ENCODE measurements at places on chromosomes 6 and 20. TPM values are rescaled to one million over a fixed set of nuclear protein-coding genes. Genes with fewer than 3 reads are reported as not detected.
A peak's percentile ranks its signal among the peaks of the same experiment; 100 is the strongest.

MTFR2 gene
- 2.5 TPM for total RNA-seq

RAB44 gene
- 0.11 TPM for total RNA-seq

ENPP4 gene
- 0.35 TPM for total RNA-seq

DZANK1 gene
- 0.99 TPM for total RNA-seq

FAM184A gene
- 0.83 TPM for total RNA-seq

SYTL3 gene
- total RNA-seq: 2.0 TPM

WFDC5 gene
- 3.1 TPM for total RNA-seq

SLC24A3 gene
- 5.7 TPM for total RNA-seq

UNC5CL gene
- total RNA-seq: 1.2 TPM

UST gene
- 2.9 TPM for total RNA-seq

TOX2 gene
- total RNA-seq: 0.99 TPM

GRCh38 chr20:9514461-9515213, at the start of gene LAMP5:
TSS of gene LAMP5 (plus strand) at chr20:9514590. CDS start at chr20:9514853, 263 bp downstream.
- H3K27ac ChIP-seq: no peak within 1 kb of the TSS
- no peaks in the 10 kb centered on the region for H3K27me3 ChIP-seq
- no peak for DNase-seq
- no peaks in the 10 kb centered on the region for H3K4me1 ChIP-seq
- H3K36me3 ChIP-seq: no peaks in the 10 kb centered on the region

- H3K27me3 ChIP-seq: no peaks in the 10 kb centered on the region
- H3K27ac ChIP-seq: peak overlapping the region; percentile 100
- DNase-seq: no peak
- peaks cover 18% of the 10 kb centered on the region for H3K4me1 ChIP-seq
- H3K36me3 ChIP-seq: peaks cover 2% of the 10 kb centered on the region
These were observed 1.5 kb upstream of the GZF1 start for GRCh38 chr20:23360531-23360930.

GRCh38 chr20:40254023-40254772, 434.8 kb downstream of the MAFB start:
- H3K4me1 ChIP-seq: peaks cover 4% of the 10 kb centered on the region
- no peaks in the 10 kb centered on the region for H3K36me3 ChIP-seq
- no peak for DNase-seq
- no peak overlapping the region for H3K27ac ChIP-seq
- no peaks in the 10 kb centered on the region for H3K27me3 ChIP-seq

DNA sequence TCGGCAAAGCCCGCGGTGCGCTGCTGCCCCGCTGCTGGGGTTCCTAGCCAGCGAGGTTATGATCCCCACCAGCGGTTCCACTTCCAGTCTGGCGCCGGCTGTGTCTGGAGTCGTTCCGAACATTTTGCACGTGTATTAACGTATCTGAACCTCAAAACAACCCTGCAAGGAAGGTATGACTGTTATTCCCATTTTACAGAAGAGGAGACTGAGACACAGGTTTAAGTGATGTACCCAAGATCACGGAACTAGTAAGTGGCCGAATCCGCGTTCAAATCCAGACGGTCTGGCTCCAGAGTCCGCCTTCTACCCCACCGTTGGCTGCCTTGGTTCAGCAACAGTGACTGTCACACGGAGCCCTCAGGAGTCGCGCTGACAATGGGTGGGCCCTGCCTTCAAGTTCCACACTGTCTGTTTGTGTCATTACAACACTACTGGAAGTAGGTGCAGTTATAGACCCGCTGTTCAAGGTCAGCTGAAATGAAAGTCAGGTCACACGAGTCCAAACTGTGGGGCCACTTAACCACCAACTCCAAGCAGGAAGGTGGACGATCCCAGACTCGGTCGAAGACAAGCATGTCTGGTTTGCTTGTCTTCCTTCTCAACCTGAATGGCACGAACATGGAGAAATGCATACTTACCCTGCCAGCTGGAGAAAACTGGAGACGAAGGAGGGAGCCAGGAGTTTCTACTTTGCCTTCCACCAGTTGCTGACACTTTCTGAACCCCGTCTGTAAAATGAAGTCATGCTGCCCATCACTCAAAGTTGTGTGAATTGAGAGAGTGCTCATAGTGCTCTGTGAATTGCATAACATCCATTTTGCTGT, 803 bp upstream of the SRXN1 start:
- peak overlapping the region; percentile 91 for H3K27ac ChIP-seq
- H3K4me1 ChIP-seq: peaks cover 14% of the 10 kb centered on the region
- H3K4me3 ChIP-seq: peak overlapping the region; percentile 91
- no peaks in the 10 kb centered on the region for H3K36me3 ChIP-seq

DNA sequence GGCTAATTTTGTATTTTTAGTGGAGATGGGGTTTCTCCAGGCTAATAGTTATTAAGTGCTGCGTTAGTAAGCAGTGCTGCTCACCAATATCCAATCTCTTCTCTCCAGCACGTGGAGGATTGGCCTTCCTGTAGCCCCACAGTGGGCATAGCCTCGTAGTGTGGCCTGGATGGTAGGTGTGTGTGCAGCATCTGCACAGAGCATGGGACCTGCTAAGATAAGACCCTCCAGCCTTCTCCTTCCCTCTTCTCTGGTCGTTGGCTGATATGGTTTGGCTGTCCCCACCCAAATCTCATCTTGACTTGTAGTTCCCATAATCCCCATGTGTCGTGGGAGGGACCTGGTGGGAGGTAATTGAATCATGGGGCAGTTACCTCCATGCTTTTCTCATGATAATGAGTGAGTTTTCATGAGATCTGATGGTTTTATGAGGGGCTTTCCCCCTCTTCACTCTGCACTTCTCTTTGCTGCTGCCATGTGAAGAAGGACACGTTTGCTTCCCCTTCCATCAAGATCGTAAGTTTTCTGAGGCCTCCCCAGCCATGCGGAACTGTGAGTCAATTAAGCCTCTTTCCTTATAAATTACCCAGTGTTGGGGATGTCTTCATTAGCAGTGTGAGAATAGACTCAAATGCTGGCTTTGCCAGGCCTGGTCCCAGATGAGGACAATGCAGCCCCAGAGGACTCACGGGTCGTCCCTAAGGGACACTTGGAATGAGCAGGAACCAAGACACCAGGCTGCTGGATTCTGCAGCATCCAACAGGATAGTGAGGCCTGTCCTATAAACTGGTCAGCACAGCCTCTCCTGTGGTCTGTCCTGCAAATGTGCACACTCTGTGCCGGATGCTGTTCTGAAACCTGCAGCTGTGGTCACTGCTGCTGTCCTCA, 63.4 kb upstream of the AFDN start:
- H3K36me3 ChIP-seq: no peaks in the 10 kb centered on the region
- H3K27me3 ChIP-seq: no peaks in the 10 kb centered on the region
- H3K27ac ChIP-seq: no peak overlapping the region
- H3K4me1 ChIP-seq: no peaks in the 10 kb centered on the region

GRCh38 chr6:41066867-41067304, 5.3 kb downstream of the OARD1 start:
- no peak overlapping the region for H3K4me3 ChIP-seq
- H3K36me3 ChIP-seq: peaks cover 71% of the 10 kb centered on the region
- no peak for DNase-seq
- H3K27me3 ChIP-seq: no peaks in the 10 kb centered on the region

DNA sequence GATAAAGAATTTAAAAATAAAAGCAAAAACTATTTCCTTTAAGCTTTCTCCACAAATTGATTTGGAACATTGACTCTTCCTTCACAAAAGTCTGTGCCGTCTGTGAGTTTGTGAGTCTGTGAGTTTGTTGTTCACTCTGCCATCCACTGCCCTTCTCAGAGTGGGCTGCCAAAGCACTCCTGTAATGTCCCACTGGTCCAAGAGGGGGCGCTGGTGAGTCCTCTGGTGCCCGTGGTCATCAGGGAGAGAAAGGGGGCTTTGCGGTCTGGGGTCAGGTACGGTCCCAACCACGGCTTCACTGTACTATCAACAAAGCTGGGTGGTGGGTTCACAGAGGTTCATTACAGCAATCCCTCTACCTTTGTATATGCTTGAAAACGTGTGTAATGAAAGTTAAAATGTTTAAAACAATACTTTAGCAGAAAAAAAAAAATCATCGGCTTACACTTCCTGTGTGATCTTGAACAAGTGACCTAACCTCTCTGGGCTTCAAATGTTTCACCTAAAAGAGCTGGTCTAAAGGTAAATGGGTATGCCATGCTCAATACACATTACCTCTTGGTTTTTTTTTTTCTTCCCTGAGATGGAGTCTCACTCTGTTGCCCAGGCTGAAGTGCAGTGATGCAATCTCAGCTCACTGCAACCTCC, 5.6 kb upstream of the ANKRD60 start:
- H3K27ac ChIP-seq: no peak overlapping the region
- DNase-seq: no peak
- H3K27me3 ChIP-seq: no peaks in the 10 kb centered on the region

- H3K4me1 ChIP-seq: no peaks in the 10 kb centered on the region
- DNase-seq: no peak
- H3K27ac ChIP-seq: no peak overlapping the region
- H3K4me3 ChIP-seq: no peak overlapping the region
- no peaks in the 10 kb centered on the region for H3K27me3 ChIP-seq
- H3K36me3 ChIP-seq: no peaks in the 10 kb centered on the region
These were observed 606.5 kb upstream of the NOX3 start for GRCh38 chr6:156062091-156062563.

GRCh38 chr6:113318575-113318917, 538.6 kb upstream of the MARCKS start:
- H3K4me3 ChIP-seq: no peak overlapping the region
- DNase-seq: no peak
- no peaks in the 10 kb centered on the region for H3K4me1 ChIP-seq
- H3K27ac ChIP-seq: no peak overlapping the region
- no peaks in the 10 kb centered on the region for H3K36me3 ChIP-seq

DNA sequence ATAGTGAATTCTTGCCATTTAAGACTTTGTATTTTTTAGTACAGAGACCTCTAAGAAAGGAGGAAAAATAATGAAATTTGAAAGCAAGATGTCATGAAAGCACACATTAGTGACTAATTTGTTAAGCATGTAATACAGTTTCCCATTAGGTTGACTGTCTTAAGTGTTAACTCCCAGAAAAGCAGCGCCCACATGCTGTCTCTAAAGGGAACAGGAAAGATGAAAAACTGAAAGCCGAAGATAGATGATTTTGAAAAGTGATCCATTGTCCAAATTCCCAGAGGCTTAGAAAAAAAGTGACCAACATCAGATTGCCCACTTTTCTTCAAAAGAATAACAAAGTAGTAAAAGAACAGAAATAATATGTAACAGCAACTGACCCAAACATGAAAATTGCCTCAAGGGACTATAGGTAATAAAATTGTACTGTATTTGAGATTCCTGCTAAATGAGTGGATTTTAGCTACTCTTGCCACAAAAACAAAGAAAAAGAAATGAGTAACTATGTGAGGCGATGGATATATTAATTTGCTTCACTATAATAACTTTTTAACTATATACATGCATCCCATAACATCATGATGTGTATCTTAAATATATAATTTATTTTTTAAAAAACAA, 83.2 kb upstream of the OGFRL1 start:
- H3K4me3 ChIP-seq: no peak overlapping the region
- H3K36me3 ChIP-seq: no peaks in the 10 kb centered on the region
- no peaks in the 10 kb centered on the region for H3K4me1 ChIP-seq

DNA sequence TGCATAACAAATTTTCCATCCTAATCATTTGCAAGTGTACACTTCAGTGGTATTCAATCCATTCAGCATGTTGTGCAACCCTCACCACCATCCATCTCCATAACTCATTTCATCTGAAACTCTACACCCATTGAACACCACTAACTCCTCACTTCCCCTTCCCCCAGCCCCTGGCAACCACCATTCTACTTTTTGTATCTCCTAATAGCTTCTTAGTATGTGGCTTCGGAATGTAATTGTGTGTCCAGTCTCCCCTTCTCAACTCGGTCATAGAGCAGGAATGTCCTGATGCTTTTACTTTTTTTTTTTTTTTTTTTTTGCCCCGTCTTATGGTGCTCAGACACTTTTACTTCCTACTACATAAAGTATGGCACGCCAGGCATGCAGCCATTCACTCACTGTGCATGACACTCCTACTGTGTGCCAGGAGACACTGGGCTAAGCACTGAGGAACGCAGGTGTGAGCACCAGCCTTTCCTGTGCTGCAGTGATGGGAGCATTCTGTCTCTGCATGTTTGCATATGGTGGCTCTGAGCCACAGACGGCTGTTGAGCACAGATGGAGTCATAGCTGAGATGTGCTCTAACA, 15.3 kb downstream of the HCK start:
- H3K4me1 ChIP-seq: no peaks in the 10 kb centered on the region
- H3K27me3 ChIP-seq: no peaks in the 10 kb centered on the region
- no peak overlapping the region for H3K4me3 ChIP-seq
- no peaks in the 10 kb centered on the region for H3K36me3 ChIP-seq
- no peak overlapping the region for H3K27ac ChIP-seq
- DNase-seq: no peak

- no peak overlapping the region for H3K4me3 ChIP-seq
- peaks cover 17% of the 10 kb centered on the region for H3K4me1 ChIP-seq
- no peak for DNase-seq
- no peaks in the 10 kb centered on the region for H3K27me3 ChIP-seq
- no peaks in the 10 kb centered on the region for H3K36me3 ChIP-seq
These were observed 14.5 kb upstream of the B4GALT5 start for GRCh38 chr20:49727894-49728885.

DNA sequence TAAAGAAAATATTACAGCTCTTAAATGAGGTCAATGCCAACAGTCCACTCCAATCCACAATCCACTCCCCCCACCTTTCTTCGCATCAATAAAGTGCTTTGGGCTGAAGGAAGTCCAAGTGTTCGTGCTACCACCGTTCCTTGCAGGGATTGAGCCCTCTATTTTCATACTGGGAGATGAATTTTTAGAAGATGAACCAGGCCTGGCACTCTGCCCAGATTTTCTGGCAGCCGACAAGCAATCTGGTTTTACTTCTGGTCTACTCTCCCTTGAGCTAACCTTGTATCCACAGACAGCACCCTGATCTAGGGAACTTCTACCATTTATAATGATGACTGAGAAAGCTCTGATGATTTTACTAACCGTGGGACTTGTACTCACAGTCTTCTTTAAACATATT, 72.3 kb downstream of the BTBD9 start:
- no peak overlapping the region for H3K27ac ChIP-seq
- H3K4me3 ChIP-seq: no peak overlapping the region
- DNase-seq: no peak
- no peaks in the 10 kb centered on the region for H3K4me1 ChIP-seq

DNA sequence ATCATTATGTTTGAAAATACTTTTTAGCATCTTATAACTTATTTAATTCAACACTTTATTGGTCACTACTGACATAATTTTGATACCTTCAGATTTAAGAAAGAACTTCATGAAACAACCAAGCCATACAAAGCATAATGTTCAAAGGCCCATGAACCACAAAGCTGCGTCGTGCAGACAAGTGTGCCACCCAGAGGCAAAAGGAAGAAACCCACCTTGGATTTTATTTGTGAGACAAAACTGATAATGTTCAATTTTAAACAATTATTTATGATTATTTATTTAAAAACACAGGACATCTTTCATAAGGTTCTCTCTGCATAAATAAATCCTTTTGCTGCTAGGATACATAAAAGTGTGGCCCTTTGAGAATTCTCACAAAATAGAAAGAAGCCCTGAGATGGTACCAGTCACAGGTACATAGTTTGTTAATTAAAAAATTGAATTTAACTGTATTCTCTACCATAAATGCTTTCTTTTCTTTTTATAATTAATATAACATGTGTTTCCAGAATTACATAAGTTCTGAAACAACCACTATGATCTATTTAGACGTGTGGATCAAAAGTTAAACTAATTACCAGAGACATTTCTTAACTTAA, 143.7 kb downstream of the RALGAPA2 start:
- H3K27me3 ChIP-seq: no peaks in the 10 kb centered on the region
- no peak overlapping the region for H3K4me3 ChIP-seq
- H3K4me1 ChIP-seq: no peaks in the 10 kb centered on the region
- H3K36me3 ChIP-seq: no peaks in the 10 kb centered on the region
- no peak for DNase-seq

- H3K27me3 ChIP-seq: no peaks in the 10 kb centered on the region
- no peaks in the 10 kb centered on the region for H3K4me1 ChIP-seq
- no peak overlapping the region for H3K27ac ChIP-seq
- H3K4me3 ChIP-seq: no peak overlapping the region
- no peak for DNase-seq
- H3K36me3 ChIP-seq: no peaks in the 10 kb centered on the region
These were observed 27.9 kb upstream of the TFAP2C start for GRCh38 chr20:56601166-56601565.

All from esophagus squamous epithelium (tissue), 5 donors.